ENCODE measurements at places on chromosomes 4 and X. TPM values are rescaled to one million over a fixed set of nuclear protein-coding genes. Genes with fewer than 3 reads are reported as not detected.

- no peak for DNase-seq
Observed at GRCh38 chr4:69239557-69240168, 25.1 kb upstream of the UGT2B11 start.

DNA sequence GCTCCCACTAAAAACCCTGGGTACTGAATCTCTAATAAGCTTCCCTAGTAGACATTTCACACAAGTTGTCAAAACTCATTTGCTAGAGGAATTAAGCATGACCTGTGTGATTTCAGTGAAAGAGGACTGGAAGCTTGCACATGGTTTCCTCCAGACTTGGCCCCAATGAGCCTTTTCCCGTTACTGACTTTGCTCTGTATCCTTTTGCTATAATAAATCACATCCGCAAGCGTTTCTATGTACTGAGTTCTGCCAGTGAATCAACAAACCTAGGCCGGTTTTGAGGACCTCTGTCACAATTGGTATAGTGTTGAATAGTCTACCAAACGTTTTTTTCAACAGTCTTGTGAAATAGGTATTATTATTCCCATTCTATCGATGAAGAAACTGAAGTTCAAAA is 8.2 kb downstream of the ATP11C start:
- no peak for DNase-seq

DNA sequence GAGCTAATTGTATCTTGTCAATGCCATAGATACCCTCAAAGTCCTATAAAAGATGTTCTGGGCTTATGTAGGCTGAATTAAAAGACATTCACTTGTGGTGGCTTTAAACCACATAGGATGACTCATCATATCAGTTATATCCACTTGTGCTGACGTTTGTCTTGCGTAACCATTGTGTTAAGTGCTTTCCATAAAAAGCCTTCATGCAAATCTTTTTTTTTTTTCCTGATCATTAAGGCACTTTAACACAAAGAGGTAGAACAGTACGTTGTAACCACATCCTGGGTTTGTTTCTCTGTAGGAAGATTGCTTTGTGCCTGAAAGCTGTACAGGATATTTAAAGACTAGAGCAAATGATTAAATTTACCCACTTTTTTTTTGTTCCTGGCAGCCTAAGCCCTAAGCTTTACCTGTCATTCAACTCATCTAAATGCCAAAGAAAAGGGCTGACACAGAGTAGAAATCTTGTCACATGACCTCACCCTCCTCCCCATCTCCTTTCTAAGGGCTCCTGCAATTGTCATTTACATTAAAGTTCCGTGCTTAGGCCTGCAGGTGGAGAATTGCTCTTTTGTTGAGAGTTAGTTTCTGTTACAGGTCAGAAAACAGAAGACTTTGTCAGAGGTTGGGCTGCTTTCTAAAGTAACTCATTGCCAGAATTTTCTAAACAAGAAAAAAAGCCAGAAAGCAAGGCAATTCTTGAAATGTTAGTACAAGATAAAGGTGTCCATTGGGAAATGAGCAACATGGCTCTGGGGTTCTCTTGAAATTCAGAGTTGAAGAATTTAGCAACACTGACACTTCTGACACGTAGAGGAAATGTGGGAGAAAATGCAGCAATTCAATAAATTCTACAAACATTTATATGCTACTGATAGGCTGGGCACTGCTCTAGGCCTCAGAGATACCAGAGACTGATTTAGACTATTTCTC is 555.6 kb downstream of the PPARGC1A start:
- peak; percentile 33 for DNase-seq

- DNase-seq: no peak
Observed at GRCh38 chrX:150364347-150365050, 1.4 kb downstream of the MAMLD1 start.

DNA sequence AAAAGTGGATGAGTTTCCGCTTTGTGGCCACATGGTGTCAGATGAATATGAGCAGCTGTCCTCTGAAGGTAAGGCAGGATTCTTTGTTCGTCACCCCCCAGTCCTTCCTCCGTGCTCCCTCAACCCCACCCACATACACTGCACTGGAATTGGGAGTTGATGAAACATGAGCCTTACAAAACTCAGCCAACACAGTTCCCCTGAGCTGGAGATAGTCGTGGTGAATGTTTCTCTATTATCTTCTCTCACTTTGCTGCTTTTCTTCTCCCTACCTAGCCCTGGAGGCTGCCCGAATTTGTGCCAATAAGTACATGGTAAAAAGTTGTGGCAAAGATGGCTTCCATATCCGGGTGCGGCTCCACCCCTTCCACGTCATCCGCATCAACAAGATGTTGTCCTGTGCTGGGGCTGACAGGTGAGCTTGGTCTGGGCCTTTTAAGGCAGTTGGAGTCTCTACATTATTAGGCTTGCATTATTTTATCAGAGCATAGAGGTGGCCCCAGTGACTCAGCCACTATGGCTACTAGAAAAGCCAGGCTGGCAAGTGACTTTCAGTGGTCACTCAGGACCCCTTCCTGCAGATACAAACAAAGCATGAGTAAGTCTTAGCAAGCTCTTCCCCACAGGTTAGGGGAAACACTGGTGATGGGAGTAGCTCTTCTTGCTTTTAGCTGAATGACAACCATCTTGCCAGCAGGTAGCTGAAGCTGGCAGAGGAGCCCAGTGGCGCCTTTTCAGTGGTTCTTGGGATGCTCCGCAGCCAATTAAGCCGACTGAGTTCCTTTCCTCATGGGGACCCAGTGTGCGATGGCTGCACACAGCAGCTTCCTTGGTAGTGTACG is 1.6 kb downstream of the RPL10 start:
- no peak for DNase-seq

GRCh38 chrX:104697294-104697693 is 131.3 kb downstream of the IL1RAPL2 start:
- DNase-seq: peak; percentile 46

The GLRA2 gene
- 0.43 TPM for polyA plus RNA-seq

The MAGEA1 gene
- not detected for polyA plus RNA-seq

The CSTF2 gene
- 21.5 TPM for polyA plus RNA-seq

The RAB41 gene
- 0.72 TPM for polyA plus RNA-seq

All from left renal cortex interstitium (tissue), 4 donors.